Pons (tissue), 1 donor: ENCODE measurements at places on chromosomes 2 and 18.

DNA sequence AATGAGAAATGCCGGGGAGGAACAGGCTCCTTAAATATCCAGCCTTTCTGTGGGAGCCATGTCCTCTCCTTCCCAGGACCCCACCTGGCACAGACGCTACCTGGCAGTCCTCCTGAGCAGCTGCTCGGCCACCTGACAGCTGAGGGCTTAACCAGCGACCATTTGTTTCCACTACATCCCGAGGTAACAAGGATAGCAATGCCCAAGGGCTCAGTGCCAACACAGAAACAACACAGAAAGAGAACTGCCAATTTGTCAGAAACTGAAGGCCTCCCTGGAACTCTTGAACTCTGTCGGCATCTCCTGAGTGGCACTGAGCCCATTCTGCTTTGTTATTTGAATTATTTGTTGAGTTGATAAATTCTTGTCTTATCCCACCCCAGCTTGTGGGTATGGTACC, 122.2 kb upstream of the ARHGAP28 start:
- no peak for DNase-seq

DNA sequence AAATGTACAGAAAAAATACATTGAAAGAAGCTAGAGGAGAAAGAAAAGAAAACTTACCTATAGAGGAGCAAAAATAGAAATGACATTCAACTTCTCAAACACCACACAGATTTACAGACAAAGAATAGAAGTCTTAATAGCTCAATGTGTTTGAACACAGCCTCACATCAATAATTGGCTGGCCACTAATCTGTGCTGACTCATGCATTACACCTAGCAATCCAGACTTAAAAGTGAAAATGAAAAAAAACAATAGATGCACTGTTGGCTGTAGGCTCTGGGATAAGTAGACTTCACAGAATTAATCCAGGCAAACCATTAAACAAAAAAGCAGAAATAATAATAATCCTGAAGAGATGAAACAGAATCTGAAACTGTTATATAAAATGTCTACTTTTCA, 961.3 kb upstream of the CELF4 start:
- DNase-seq, result no peak

- peak; percentile 78 for DNase-seq
Measured at GRCh38 chr2:224982910-224983711, 59.2 kb downstream of the DOCK10 start.

- DNase-seq, result no peak
Measured at GRCh38 chr2:9095226-9095625, 91.7 kb upstream of the MBOAT2 start.

GRCh38 chr2:36664696-36665076, 31.8 kb upstream of the VIT start:
- DNase-seq, result no peak

DNA sequence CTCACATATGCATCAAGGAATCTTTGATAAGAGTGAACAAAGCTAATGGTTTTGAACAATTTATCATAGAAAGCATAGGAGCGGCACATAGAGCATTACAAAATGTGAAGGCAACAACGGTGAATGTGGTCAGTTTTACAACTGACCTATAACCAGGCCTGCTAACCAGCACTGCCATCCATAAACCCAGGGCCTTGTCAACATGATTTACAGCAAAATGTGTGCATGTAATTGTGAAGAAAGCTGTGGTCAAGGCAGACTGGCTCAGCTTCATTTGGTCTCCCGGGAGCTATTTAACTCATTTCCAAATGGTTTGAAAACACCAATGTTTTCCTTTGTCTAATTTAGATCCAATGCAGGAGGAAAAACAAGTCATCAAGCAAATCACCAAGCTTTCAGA, 119.8 kb downstream of the DHRS9 start:
- no peak for DNase-seq

DNA sequence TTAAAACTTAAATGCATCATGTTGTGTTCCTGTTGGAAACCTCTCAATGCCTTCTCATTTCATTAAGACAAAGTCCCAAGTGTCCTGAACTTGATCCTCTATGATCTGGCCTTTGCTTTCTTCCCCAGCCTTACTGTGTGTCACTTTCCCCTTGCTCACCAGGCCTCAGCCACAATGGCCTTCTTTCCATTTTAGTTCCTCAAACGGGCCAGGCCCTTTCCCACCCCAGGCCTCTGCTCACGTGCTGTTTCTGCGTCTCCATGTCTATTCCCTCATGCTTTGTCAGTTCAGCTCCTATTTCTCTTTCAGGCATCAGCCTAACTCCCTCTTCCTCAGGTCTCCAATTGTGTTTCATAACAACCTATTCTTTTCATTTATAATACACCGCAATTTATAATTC, 19.5 kb downstream of the CXCR4 start:
- DNase-seq, result no peak

GRCh38 chr2:234249873-234250272, 199.4 kb downstream of the SPP2 start:
- DNase-seq, result no peak

- DNase-seq, result peak; percentile 1
Measured at GRCh38 chr2:114472246-114472645, 29.8 kb downstream of the DPP10 start.

DNA sequence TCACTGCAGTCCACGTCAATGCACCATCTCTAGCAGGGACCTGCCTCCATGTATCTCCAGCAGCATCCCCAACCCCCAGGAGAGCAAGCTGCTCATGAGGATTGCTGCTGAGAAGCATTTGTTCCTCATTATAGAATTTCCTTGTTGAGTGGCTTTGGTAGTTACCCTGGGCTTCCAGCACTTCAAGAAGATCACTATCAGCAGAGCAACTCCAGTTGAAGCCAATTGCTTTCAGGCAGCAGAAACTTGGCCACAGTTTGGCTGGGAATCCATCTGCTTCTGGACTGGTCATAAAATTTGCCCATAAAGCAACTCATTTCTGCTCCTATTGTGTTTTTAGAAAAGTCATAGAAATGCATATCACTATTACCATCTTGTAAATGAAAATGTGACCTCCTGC, 17.4 kb downstream of the TRPM8 start:
- no peak for DNase-seq

DNA sequence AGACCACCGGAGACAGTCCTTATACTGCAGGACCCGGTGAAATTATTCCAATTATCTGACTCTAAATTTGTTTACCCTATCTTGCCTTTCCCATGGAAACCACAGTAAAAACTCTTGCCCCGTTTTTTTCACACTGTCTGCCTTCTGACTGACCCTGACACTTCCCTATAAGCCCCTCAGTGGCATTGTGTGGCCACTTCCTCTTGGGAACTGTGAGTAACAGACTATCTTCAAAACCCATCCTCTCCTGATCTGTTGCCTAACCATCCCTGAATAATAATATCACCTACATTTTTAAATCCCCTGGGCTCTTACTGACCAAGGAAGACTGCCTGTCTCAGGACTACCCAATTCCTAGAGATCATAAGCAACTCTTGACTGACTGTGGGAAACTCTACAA, 42.6 kb upstream of the RNF152 start:
- no peak for DNase-seq

DNA sequence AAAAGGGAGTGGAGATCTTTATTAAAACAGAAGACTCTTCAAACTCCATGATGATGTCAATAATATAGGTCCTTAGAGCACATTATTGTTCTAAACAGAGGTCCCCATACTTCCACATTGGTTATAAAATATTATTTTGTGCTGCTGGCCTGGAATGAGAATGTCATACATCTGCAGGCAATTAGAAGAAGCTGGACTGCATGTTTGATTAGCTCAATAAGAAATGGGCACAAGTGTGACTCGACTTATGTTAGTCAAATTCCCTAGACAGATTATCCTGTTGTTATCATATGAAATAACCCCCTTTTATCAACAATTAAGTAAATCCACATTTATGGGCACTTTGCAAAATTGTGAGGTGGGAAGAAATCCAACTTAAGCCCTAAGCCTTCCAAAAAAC, 8.8 kb downstream of the EFEMP1 start:
- DNase-seq, result no peak

GRCh38 chr2:109609352-109610024, 4.3 kb downstream of the SEPTIN10 start:
- no peak for DNase-seq

DNA sequence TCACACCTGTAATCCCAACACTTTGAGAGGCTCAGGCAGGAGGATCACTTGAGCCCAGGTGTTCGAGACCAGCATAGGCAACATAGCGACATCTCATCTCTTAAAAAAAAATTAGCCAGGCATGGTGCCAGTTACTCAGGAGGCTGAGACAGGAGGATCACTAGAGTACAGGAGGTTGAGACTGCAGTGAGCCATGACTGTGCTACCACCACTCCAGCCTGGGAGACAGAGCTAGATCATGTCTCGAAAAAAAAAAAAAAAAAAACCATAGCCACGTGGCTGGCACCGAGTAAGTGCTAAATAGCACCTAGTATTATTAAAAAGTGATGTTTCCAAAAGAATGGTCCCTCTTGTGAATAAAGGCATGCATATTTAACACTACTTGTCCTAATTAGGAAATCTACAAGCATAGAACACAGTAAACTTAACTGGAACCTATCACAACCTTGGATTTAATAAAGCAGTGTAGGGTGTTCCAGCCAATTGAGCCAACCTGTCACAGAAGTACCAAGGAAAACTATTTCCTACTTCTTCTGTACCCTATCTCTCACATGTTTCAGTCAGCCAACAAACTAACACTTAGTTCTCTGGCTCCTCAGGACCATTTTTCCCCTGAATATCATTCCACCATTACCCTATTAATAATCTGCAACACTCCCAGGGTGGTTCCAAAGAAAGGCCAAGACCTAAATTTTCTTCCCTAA, 8.8 kb downstream of the RAB1A start:
- no peak for DNase-seq

- no peak for DNase-seq
Measured at GRCh38 chr2:49189512-49190225, 35.4 kb upstream of the FSHR start.

- DNase-seq, result no peak
Measured at GRCh38 chr2:65931056-65931455, 498.7 kb upstream of the SPRED2 start.

DNA sequence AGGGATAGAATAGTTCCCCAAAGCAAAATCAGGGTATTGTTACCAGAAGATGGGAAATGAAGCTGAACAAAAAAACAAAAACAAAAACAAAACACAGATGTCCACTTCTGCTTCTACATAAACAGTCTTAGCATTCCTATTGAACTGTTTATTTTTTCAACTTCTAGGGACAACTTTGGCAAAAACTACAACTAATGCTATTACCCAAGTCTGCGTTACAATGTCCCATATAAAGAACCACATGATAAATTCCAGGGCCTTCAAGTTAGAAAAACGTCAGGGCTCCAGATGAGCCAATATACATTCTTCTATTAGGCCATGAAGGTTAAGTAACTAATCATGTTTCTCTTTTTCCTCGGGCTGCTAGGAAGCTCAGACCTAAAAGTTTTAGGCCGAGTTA, 16.9 kb downstream of the PID1 start:
- no peak for DNase-seq

GRCh38 chr2:137842430-137842829, 121.8 kb upstream of the HNMT start:
- no peak for DNase-seq

- DNase-seq, result no peak
Measured at GRCh38 chr2:179031731-179032408, 18.1 kb downstream of the CCDC141 start.

DNA sequence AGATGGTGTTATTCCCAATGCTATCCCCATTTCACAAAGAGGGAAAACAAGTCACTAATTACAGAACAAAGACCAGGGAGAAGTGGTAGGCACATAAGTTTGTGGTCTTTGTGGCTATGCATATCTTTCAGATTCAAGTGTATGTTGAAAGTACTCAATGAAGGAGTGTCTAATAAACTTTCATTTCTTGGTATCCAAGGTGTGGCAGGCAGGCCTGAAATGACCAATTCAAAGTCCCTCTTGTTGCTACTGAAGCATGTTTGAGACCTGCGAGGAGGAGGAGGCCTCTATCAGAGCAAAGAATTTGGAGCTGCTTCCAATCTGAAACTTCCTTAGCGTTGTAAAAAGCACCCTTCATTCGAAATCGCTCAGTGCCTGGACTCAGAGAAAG, 60.9 kb upstream of the KLF7 start:
- DNase-seq, result no peak

DNA sequence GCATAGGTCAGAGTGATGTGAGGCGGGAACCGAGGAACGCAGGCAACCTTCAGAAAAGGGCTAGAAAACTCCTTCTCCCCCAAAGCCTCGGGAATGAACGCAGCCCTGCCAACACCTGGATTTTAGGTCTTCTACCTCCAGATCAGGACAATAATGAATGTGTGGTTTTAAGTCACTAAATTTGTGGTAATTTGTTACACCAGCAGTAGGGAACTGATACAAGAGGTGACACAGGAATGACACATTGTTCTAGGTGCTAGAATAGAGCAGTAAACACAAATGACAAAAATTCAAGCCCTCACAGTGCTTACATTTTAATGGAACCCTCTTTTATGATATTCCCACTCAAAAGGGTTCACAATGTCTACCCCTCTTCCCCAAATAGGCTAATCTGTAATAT, 39.2 kb upstream of the EML4 start:
- no peak for DNase-seq

GRCh38 chr2:181578829-181579228, 78.1 kb downstream of the CERKL start:
- no peak for DNase-seq

GRCh38 chr2:187405921-187406320, 42.1 kb downstream of the CALCRL start:
- no peak for DNase-seq

GRCh38 chr18:78984941-78985784, 5.5 kb downstream of the SALL3 start:
- DNase-seq, result peak; percentile 68

GRCh38 chr2:54597153-54597848, 126.2 kb upstream of the EML6 start:
- DNase-seq, result no peak

DNA sequence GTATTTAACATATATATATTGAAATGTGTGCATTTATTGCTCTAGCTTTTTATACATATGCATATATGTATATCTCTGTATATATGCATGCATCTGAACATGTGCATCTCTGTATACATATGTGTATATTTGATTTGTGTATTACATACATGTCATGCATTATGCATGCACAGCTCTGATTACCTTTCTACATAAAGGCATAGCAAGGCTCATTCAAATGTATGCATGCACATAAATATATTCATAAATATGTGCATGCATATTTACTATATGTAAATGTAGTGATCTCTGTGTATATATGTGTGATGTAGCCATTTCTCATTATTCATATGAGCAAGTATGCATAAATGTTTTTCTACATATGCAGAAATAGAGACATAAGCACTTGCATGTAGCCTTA, 64.6 kb downstream of the TRIB2 start:
- no peak for DNase-seq

- DNase-seq, result peak; percentile 36
Measured at GRCh38 chr2:238947920-238948710, 100.2 kb downstream of the TWIST2 start.

DNA sequence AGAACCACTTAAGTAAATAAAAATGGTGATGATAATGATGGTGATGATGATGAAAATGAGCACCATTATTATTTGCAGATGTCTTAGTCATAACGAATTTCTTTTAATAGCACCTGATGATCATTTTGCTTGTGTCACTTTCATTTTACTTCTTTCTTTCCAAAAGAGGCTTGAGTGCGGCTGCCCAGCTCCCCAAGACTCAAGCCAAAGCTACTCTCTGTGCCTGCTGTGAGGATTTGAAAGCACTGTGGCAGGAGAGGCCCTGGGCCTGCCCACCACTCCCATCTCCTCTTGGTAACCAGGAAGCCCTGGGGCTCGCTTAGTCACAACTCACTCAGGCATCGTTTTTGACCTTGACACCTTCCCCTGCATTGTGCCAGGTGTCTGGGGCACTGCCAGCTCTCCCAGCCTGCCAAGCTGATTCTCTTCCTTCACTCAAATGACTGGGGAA, 41.2 kb downstream of the RPL37A start:
- DNase-seq, result no peak
